Occipital lobe (tissue), 3 donors: ENCODE measurements at places on chromosomes 3 and 15.

GRCh38 chr3:140094487-140094886, 159.5 kb downstream of the CLSTN2 start:
- no peak for DNase-seq

GRCh38 chr3:112121577-112122547, 11.2 kb downstream of the GCSAM start:
- DNase-seq = no peak

- no peak for DNase-seq
These were observed 305.1 kb downstream of the LSAMP start for GRCh38 chr3:116140100-116140689.

- DNase-seq = peak; percentile 38
These were observed 1.3 kb downstream of the CACNA1D start for GRCh38 chr3:53495520-53496391.

DNA sequence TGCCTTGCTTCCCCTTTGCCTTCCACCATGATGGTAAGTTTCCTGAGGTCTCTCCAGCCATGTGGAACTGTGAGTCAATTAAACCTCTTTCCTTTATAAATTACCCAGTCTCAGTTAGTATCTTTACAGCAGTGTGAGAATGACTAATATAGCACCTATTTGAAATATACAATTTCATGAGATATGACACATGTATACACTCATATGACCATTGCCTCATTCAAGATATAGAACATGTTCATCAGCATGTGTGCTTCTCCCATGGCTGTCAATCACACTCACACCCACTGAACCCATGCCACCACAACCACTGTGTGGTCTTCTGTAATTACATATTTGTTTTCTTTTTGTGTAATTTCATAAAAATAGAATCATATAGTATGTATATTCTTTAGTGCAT, 599.5 kb upstream of the EPHA6 start:
- DNase-seq = no peak

DNA sequence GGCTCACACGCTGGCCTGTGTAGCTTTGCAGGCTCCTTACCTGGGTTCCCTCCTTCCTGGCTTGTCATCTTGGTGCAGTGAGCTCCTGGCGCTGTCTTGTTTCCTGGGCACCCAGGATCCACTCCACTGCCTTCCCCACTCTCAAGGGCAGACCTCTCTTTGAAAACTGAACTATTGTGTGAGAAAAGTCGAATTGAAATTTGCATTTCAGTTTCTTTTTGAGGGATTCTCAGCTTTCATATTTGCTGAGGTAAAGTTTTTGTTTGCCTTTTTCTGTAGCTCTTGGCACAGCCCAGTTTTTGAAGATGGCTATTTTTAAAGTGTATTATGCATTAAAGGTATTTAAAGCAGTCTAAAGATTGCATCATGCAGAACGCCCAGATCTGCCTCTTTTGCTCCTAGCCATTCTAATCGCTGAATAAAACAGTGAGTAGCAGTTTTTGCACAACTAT, 70.1 kb downstream of the CCK start:
- no peak for DNase-seq

DNA sequence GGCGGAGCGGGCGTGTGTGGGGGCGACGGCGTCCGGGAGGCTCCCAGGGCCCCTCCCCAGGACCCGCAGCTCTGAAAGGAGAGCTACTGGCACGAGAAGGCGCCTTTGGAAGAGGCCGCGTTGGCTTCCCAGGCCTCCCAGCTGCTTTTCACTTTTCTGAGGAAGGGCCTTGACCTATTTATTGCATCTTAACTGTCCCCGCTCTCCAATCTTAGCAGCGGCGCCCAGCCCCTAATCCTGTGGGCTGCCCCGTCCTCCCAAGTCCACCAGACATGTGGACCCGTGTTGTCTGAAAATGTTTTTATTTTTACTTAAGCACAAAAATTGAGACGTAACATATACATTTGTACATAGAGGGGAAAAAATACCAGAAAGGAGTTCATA, 481 bp upstream of the ULK3 start:
- DNase-seq = no peak

- no peak for DNase-seq
These were observed 256.2 kb upstream of the RARB start for GRCh38 chr3:25171897-25172296.

DNA sequence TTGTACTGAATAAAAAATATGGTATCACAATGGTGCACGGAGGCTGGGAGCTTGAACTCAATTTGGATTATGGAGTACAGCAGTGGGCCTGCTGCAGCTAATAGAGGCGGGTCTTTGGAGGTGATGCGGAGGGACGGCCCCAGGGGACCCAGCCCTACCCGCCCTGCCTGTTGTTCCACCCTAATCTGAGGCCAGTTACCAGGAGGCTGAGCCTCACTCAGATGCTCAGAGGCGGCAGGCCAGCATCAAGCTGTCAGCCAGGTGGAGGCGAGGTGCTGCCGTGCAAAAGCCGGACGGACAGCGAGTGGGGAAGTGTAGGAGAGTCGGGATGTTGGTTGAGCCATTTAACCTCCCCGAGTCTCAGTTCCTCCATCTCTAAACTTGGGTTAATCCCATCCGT, 218.5 kb upstream of the RGMA start:
- no peak for DNase-seq

DNA sequence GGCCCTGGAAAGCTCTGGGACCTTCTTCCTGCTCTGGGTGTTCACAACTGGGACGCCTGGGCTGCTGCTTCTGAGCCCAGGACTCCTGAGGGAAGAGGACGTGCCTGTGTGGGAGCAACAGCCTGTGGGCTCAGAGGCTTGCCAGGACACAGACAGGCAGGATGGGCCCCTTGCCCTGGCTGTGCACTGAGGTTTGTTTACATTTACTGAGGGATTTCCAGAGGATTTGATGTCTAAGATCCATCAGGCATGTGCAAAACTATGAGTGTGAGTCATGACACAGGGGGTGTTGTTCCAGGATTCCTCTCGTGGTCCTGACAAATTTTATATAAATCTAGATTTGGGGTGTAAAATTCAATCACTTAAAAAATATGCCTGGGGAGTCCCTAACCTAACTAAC, 10.6 kb downstream of the CCR9 start:
- DNase-seq = no peak

DNA sequence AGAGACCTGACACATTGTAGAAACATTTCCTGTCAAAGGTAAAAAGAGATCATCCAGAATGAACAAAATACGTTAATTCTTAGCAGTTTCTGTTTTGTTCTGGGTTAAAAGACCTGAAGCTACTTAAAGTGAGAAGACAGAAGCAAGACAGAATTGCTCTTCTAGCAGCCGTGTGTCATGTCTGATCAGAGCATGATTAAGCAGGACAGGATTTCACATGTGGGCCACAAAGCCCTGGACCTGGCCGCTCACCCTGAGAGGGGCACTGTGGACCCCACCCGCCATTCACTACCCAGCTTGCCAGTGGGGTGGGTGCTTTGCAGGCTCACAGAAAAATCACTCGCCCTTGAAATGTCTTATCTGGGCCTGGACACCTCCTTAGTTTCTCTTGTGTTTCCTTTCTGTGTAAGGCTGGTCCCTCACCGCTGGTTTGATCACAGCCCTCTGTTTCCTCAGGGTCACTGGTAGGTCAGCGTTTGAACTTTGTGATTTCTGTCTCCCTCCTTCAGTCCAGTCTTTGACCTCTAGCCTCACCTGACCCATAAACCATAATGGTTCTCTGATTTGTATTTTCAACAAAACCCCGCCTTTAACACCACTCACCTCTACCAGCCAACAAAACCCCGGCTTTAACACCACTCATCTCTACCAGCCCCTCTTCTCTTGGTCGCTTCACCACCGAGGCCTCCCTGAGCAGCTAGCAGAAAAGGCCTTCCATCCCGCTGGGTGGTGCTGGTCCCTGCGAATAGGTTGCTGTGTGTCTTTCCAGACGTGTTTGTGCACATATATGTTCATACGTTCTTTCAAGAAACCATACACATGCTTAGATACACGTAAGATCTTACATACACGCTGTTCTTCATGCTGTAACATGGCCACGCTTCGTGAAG, 185.0 kb downstream of the OR4M2 start:
- DNase-seq = no peak

DNA sequence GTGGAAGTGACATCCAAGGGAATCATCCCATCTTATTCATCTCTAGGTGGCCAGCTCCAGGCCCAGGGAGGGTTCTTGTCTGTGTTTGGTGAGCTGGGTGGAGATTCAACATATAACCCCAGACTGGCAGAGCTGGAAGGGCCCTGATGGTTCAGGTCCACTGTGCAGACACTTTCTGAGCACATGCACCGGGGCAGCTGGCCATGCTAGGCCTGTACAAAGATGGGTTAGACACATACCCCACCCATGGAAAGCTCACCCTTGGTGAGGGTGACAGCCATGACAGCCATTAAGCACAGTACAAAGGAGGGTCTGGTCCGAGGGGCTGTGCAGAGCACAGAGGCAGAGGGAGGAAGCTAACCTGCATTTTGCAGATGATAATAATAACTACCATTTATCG, 100.4 kb downstream of the CORO2B start:
- DNase-seq = no peak

DNA sequence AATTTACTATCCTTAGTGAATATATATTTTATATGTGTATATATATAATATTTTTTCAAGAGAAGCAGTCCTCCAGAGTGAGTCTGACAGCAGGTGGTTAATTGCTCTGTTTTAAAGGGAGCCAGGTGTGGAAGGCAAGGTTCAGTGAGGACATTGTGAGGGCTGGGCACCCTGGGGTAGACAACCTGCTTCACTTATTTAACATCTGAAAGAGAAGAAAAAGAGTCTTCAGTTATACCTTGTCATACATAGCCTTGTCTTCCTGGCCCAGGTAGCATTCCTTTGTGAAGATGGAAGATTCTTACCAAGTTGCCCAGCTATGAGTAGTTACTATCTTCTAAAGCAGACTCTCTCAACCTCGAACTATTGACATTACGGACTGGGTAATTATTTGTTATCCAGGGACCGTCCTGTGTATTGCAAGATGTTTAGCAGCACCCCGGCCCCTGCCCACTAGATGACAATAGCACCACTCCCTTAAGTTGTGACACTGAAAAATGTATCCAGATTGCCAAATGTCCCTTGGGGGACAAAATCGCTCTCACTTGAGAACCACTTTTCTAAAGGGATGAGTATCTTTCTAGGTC, 336.0 kb upstream of the TRIM42 start:
- no peak for DNase-seq

DNA sequence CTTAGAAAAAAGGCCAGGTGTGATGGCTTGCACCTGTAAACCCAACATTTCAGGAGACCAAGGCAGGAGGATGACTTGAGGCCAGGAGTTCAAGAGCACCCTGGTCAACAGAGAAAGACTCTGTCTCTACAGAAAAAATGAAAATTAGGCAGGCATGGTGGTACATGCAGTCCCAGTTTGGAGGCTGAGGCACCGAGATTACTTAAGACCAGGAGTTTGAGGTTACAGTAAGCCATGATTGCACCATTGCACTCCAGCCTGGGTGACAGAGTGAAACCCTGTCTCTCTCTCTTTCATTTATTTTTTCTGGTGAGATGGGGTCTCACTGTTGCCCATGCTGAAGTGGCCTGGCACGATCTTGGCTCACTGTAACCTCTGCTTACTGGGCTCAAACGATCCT, 24.7 kb downstream of the IP6K1 start:
- DNase-seq = no peak
